Neural crest cell (in vitro differentiated cells): ENCODE measurements at places on chromosomes 1 and 21.

DNA sequence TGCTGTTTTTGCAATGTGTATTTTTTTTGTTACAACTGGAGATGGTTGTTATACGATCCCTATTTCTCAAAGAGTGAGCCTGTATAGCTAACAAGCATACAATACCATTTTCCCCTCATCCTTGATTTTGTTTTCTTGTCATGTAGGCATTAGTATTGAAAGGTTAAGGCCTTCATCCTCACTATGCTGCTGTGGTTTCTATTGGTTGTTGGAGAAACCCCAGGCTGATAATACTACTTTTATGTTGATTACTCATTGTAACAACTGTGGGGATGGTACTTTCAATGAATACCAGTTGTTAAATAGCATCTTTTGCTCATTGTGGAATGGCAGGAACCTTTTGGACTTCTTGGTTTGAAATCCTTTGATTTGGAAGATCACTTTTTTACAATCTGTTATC is 39.0 kb upstream of the MACF1 start:
- no peak for DNase-seq

DNA sequence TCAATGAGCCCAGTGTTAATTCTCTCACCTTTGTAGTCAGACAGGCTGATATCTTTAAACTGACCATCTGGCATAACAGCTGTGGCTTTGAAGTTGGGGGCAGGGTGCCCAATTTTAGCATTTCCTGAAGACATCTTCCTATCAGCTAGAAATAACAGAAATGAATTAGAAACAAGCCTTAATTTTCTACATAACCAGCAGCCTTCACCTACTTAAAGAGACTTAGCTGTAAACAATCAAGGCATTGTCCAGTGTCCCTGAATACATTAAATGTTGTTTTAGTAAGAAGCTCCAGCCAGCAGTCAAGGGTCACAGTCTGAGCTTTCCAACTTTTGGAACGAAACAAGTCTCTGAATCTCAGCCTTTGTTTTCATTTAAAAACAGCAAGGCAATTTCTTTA is 2.8 kb downstream of the PRDX1 start:
- no peak for DNase-seq

DNA sequence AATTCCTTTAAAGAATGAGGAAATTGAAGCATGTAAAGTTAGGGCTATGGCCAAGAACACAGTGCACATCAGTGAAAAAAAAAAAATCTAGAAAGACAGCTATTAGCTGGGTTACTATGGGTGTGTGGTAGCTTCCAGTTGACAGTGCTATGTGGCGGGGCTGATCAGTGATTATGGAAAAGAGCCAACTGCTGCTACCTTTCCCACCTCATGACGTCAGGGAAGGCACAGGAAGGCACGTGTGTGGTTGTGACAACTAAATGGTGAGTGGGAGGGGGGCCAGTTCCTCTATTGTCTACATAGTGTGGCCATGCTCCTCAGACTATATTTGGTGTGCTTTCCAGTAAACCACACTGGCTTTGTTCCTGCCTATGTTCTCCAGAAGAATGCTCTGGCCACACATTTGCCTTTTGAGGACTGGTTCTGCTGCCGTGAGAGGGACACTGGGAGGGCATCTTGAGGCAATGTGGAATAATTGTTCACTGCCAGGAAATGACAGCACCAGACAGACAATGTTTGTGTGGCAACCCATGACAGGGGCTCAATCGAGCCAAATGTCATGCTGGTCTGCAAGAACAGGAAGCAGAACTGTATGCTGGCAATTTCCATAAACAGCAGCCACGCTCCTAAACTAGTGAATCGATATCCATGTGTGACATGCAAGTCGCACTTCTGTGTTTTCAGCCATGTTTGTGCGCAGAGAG is 3.0 kb upstream of the SDE2 start:
- DNase-seq, result no peak

DNA sequence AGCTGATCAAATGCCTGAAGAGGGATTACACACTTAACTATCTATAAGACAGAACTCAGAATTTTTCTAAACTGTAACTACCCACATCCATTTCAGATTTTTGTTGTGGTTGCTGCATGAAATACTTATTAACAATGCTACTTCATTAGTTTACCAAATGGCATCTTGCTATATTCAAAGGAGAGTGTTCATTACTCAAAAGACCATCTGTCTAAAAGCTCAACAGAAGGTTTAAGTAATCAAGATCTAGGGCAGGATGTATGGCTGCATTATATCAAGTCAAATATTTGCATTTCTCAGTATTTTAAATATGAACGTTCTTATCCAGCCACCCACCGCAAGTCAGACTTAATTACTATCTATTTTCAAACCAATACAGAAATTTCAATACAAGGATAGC is 79.9 kb downstream of the SIPA1L2 start:
- no peak for DNase-seq

DNA sequence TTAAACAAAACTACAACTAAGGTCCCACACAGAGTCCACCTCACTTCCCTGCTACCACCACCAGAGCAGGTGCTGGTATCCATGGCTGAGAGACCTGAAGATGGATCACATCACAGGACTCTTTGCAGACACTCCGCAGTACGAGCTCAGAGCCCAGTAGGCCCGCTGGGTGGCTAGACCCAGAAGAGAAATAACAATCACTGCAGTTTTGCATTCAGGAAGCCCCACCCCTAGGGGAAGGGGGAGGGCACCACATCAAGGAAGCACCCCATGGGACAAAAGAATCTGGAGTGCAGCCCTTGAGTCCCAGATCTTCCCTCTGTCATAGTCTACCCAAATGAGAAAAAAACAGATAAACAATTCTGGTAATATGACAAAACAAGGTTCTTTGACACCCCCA is 56.9 kb downstream of the ZNF648 start:
- no peak for DNase-seq

DNA sequence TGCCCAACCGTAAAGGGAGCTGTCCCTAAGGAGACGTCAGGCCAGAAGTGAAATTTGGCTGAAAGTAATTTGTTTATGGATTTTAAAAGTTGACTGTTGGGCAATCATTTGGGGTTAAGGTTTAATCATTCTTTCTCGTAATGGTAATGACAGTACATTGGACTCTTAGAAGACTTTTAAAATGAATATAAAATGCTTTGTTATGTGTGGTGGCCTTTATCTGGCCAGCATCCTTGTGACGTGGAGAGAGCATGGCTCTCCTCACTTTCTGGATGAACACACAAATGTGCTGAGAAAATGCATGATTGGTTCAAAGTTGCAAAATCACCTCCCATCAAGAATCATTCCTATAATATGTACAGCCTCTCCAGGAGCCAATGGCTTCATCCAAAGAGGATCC is 160.2 kb downstream of the DHRS3 start:
- DNase-seq, result no peak
